ENCODE measurements at places on chromosomes 6 and 20.

- DNase-seq: no peak
Observed at GRCh38 chr6:27161946-27162603, 85.4 kb upstream of the PRSS16 start.

DNA sequence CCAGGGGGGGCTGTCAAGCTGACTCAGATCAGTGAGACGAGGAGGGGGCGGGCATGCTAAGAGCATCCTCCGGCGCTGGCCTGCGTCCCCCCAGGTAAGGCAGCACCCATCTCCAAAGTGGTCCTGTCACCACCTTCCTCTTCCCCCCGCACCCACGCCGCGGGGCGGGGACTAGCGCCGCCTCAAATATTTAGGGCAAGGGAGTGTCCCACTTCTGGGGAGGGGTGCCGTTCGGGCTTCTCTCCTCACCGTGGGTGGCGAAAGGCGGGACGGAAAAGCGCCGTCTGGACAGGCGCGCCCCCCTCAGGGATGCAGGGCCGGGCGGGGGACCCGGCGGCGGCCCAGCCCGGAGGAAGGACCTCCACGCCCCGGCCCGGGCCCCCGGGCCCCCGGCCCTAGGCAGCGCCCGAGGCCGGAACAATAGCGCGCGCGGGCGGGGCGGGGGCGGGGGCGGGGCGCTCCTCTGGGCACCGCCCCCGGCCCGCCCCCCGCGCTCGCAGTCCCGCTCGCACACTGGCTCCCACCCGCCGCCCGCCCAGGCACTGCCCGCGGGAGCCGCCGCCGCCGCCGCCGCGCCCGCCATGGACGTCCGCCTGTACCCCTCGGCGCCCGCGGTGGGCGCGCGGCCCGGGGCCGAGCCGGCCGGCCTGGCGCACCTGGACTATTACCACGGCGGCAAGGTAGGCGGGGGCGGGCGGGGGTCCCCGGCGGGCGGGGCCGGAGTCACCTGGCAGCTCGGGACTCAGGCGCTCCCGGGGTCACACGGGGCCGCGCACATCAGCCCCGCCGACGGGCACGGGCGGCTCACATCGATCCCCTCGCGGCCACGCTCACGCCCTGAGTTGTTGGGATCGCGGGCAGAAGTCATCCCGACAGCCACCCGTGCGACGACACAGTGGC lies at the start of gene TOX2:
Gene TOX2 (plus strand): TSS at position 542 of the 900 bp plus-strand sequence. CDS start 40 bp downstream, at position 582.
- DNase-seq: peak; percentile 42

- DNase-seq: no peak
Observed at GRCh38 chr20:63703976-63704748, 3.6 kb downstream of the ARFRP1 start.

GRCh38 chr6:153340568-153340967 lies 209.5 kb upstream of the RGS17 start:
- DNase-seq: no peak

DNA sequence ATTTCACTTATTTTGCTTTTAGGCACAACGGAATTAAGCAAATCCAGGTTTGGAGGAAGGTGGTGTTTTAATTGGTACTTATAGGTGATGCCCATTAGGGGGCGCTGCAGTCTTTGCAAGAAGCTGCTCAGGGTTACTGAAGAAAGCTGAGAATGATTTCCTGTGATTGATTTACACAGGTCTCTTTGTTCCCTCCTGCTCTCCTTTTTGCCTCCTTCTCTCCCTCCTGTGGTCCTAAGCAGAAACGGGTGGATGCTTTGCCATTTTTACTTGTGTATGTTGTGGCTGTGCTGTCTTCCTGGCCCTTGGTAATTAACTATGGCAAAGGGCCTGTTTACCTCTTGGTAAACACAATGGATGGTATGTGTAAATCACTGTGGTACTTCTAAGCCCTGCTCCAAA lies 97.8 kb downstream of the ANKS1A start:
- DNase-seq: peak; percentile 37

GRCh38 chr6:116404696-116405095 lies 33.9 kb downstream of the DSE start:
- DNase-seq: no peak

DNA sequence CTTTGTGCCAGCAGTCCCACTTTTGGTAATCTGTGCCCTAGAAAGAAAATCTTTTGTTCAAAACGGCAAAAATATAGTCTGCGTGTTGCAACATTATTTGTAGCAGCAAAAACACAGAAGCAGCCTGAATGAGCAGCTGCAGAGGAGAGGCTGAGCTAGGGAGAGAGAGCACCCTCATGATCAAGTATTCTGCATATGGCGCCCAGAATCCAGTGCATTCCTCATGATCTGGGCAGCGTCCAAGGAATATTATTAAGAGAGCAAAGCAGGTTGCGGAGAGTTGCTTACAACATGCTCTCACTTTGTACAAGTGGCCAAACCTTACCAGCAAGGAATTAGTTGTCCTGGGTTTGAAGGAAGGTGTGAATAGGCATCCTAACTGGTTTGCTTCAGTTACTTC lies 25.9 kb downstream of the KIZ start:
- no peak for DNase-seq

- DNase-seq: no peak
Observed at GRCh38 chr20:45253261-45253660, 1.1 kb downstream of the SLPI start.

DNA sequence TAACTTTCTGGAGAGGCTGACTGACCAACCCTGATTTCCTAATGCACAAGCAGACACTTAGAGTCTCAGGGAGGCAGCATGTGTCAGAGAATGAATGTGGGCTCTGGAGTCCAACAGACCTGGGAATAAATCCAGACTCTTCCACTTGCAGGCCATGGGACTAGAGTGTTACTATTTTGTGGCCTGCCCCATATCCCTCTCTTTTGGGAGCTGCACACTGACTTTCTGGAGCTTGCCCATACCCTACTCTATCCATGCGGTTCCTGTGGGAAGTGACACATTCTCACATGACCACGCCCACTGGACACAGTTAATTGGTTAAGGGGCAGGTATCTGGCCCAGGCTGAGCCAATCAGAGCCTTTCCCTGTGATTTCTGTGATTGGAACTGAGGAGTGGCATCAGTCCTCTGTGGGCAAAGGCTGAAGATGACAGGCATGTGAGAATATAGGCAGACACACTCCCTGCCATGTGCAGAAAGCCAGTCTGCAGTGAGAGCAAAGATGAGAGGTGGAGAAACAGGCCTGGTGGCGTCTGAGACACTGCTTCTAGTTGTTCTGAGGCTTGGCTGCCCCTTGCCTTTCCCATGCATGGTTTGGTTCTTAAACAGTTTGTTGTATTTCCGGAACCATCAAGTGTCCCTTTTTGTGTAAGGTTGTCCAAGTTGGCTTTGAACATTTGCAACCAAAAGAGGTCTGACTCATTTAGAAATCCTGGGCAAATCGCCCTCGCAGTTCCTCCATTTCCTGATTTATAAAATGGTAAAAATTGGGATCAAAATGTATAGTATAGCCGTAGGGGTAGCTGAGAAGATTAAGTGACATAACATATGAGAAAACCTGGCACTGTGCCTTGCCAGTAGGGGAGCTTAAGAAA lies 125.6 kb downstream of the CDC5L start:
- DNase-seq: no peak

DNA sequence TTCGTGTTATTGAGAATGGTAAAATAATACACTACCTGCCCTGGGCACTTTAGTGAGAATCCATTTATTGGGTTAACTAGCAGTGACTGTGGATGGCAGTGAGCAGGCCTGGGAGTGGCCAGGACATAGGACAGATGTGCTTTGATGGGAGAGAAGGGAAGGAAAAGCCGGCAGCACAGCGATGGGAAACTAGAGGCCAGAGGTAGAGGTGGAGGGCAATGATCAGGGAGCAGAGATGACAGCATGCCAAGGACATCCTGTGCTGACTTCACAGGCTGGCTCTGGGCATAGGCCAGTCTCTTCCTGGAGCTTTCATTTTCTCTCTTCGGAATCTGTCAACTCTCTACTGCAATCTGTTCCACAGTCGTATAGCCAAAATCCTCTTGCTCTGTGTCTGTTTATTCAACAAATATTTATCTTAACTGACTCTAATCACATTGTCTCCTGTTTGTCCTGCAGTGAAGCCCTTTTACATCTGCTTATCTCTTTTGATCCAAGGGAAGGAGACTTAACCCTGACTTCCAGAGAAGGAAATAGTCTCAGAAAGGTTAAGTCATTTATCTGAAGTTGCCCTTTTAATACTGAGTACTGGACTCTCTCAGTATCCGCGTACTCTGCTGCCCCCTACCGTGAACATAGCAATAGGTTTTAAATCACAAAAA lies 18.4 kb upstream of the MMP24 start:
- peak; percentile 58 for DNase-seq

- no peak for DNase-seq
Observed at GRCh38 chr6:44020664-44021425, 106.4 kb downstream of the MRPL14 start.

GRCh38 chr20:23939641-23940040 lies 48.9 kb downstream of the GGTLC1 start:
- DNase-seq: no peak

DNA sequence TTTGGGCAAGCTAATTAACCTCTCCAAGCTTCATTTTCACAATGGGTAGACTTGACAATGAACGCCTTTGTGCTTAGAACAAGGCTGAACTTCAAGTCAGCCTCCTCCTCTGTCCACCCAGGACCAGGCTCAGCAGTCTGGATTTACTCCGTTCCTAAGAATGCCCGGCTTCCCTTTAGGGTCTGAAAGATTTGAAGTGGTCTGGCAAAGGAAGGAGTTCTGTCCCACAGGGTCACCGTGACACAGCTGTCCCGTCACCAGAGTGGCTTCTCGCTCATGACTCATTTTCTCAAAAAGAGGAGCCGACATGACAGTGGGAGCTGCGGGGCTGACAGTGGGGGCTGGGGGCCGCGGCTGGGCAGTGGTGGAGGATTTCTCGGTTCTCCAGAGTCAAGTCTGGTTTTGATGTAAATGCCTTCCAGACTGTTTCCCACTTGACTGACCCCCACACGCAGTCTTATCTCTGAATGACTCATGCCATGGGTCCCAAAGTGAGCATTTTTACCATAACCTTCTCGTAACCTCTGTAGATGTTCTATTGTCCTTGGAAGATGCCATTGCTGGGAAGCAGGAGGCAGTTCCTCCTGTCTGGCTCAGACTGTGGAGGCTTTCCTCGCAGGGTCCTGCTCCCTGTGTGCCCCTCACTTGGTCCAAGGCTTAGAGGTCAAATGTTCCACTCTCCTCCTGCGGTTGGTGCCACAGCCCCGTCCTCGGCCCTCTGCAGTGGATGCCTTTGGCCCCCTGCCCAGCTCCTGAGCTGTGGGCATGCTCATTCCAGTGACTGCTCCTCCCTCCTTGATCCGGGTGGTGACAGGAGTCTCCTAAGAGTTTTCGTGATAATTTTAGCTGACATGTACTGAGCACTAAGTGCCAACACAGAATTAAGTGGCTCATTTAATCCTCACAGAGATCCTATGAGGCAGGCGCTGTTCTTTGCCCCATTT lies 253.1 kb downstream of the FNDC1 start:
- DNase-seq: no peak

DNA sequence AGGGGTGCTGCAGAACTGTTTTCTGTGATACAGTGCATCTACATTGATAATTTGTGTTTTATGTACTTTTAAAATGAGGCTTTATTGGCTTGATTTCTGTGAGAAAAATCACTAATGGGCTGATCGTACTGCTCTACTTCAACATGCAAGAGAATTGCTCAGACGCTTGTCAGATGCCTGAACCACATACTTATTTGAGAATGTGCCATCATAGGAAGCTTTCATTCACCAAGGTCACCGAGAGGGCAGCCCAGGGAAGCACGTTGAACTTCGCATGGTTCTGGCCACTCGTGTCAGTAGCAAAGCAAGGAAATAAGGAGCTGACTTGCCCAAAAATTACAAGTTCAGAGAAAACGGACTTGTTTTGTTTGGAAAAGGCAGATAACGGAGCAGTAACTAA lies 168.5 kb upstream of the AKAP12 start:
- DNase-seq: no peak
